Aorta (tissue), 5 donors: ENCODE measurements at places on chromosomes 1 and 21. TPM values are rescaled to one million over a fixed set of nuclear protein-coding genes. Genes with fewer than 3 reads are reported as not detected.
A peak's percentile ranks its signal among the peaks of the same experiment; 100 is the strongest.

- H3K27me3 ChIP-seq: no peaks in the 10 kb centered on the region
- H3K27ac ChIP-seq: no peak overlapping the region
- H3K4me1 ChIP-seq: no peaks in the 10 kb centered on the region
- no peak overlapping the region for H3K4me3 ChIP-seq
- DNase-seq: peak; percentile 62
Observed at GRCh38 chr1:2610036-2610959, 22.5 kb downstream of the MMEL1 start.

DNA sequence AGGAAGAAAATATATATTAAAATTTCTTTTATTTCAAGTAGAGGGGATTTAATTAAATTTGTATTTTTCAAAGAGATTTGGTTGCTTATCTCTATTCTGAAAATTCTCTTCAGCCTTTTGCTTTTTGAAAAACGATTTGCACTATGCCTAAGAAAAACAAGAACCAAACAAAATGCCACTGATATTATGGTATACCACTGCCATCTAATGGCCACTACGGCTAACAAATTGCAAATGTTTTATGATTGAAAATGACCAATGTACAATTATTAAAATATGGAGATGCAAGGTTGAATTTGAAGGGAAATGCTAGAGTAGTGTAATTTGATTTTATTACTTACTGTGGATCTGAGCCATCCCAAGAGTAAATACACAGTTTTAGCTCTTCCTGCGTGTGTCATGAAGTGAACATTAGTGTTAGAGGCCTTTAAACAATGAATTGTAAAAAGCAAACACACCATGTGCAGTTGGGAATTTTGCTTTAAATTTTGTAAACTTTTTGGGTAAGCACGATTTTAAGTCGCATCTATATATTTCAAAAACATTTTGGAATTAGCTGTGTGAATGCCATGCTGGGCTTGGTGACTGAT lies 137.4 kb upstream of the USP25 start:
- H3K4me3 ChIP-seq: no peak overlapping the region
- no peak overlapping the region for H3K27ac ChIP-seq
- no peaks in the 10 kb centered on the region for H3K4me1 ChIP-seq

DNA sequence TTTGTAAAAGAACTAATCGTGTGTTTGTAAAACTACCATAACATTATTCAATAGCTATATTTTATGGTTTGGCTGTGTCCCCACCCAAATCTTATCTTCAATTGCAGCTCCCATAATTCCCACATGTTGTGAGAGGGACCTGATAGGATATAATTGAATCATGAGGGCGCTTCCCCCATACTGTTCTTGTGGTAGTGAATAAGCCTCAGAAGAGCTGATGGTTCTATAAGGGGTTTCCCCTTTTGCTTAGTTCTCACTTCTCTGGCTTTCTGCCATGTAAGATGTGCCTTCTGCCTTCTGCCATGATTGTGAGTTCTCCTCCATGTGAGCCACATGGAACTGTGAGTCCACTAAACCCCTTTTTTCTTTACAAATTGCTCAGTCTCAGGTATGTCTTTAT lies 1372.3 kb downstream of the AMY1C start:
- no peaks in the 10 kb centered on the region for H3K27me3 ChIP-seq
- no peaks in the 10 kb centered on the region for H3K4me1 ChIP-seq
- DNase-seq: no peak

DNA sequence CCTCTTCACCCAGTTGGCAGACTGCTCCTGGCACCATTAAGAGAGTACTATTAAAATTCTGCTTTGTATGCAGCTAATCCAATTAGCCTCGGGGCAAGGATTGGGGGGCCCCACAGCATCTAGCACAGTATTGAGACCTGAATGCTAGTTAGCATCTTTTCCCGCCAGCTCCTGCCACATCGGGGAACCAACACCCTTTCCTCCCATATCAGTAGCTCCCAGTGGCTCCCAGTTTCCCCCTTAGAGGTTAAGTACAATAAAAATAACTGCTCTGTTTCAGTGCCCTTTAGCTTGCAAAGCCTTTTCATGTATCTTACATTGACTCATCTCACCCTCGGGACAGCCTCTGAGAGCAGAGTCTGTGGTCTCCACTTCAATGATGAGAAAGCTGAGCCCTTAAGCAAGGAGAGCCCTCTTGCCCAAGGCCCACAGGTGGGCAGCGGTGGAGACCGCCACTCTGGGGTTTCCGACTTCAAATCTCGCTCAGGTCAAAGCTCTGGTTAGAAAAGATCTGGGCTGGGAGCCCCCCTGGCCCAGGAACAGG lies 4.2 kb upstream of the PMVK start:
- H3K4me3 ChIP-seq: no peak overlapping the region
- no peaks in the 10 kb centered on the region for H3K27me3 ChIP-seq
- no peak for DNase-seq

- H3K27me3 ChIP-seq: no peaks in the 10 kb centered on the region
- H3K4me1 ChIP-seq: peaks cover 4% of the 10 kb centered on the region
- H3K4me3 ChIP-seq: no peak overlapping the region
- H3K27ac ChIP-seq: no peak overlapping the region
- no peaks in the 10 kb centered on the region for H3K36me3 ChIP-seq
- DNase-seq: no peak
Observed at GRCh38 chr1:32020339-32020738, 6.7 kb downstream of the KHDRBS1 start.

The TCHHL1 gene
- total RNA-seq: not detected
